ENCODE measurements at places on chromosomes 6 and 20.

- peak; percentile 50 for DNase-seq
Observed at GRCh38 chr20:32189691-32190615, 17.6 kb downstream of the PLAGL2 start.

DNA sequence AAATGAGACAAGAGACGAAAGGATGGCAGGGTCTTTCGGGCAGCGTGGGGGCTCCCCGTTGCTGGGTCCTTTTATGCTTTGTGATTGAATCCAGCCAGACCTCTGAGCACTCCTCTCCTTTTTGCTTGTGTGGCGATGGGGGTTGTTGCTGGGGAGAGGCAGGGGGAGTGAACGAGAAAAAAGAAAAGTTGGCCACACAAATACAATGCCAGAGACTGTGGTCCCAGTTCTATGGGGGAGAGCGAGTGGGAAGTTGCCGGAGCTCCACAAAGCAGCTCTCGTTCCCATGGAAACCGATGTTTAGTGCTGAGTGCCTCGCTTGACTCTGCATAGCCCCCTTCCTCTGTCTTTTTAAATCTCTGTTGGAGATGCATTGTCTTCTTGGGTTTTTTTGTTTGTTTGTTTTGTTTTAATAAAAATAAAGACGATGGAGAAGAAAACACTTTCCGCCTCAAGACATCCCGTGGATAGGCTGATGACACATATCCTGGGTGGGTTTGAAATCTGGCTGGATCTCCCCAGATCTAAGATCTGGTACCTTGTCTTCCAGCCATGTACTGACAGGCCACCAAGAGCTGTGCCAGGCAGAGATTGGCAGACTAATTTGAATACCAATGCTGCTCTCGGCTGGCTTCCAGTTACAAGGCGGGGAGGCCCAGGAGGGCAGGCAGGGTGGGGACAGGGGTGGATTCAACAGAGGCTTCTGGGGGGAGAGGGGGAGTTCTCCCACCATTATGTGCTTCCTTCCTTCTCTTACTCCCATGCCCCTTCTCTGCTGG, 529.3 kb downstream of the QKI start:
- peak; percentile 47 for DNase-seq

- no peak for DNase-seq
Observed at GRCh38 chr6:154506582-154506981, 3.9 kb downstream of the CNKSR3 start.

DNA sequence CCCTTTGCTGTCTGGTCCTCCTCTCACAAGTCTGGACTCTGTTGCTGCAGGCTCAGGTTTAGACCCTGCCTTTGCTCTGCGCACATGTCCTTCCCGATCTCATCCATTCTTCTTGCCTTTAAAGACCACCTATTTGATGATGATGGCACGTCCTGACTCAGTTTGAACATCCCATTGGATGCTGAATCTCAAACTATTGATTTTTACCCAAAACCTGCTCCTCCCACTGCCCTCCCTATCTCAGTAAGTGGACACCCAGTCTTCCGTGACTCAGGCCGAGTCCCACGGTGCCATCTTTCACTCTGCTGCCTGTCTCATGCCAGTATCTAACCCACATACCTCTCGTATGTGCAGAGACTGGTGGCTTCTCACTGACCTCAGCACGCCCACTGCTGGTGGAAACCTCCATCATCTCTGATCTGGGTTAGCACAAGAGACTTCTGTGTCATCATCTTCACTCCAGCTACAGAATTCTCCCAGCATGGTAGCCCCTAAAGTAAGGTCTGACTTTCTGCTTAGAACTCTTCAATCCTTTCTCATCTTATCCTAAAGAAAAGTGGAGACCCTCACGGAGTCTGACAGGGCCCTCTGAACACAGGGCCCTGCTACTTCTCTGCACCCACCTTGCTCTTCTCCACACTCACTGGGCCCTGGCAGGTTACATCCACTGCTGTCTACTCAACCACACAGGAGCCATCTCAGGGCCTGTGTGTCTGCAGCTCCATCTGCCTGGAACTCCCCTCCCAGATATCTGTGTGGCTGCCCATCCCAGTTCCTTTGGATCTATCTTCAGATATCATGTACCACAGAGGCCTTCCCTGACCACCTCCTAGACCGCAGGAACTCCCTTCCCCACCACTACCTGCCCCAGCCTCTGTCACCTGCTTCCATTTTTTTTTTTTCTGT, 387.1 kb upstream of the AGPAT4 start:
- DNase-seq, result no peak

DNA sequence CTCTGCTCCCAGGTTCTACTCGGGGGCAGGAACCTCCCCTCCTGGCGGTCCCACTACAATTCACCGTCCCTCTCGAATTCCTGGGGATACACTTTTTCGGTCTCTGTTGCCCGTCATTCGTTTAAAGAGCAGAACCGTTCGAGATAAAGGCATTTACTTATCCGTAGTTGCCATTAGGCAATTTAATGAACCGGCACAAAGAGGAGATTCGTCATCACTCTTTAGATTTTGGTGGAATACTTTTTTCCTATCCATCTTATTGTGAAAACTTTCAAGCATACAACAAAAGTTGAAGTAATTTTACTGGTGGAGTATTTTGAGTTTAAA, 1.2 kb upstream of the CD24 start:
- peak; percentile 6 for DNase-seq

DNA sequence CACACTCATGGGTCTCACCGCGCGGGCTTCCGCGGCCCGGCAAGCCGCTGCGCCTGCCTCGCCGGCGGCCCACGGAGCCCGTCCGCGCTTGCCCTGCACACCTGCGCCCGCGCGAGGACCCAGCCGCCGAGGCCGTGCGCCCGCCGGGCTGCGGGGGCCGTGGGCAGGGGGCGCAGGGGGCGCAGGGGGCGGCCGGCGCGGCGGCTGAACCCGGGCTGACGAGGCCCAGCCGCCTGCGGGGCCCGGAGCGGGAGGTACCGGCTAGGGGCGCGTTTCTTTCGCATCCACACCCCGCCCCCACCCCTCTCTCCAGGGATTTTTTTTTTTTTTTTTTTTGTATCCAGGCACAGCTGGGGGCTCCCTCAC, 43.8 kb upstream of the OSTM1 start:
- no peak for DNase-seq

DNA sequence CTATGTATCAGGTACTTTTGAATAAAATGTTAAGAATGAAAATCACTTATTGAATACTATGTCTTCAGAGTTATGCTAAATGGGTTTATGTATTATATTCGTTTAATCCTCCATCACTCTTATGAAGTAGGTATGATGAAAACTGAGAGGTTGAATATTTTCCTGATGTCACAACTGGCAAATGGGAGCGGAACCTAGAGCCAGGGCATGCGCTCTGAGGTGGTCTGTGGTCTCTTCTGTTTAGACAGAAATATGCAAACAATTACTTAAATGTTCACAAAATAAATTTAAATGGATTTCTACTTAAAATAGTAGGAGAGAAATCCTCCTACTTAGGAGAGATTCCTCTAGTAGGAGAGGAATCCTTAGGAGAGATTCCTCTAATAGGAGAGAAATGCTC, 21.3 kb upstream of the UTRN start:
- DNase-seq, result peak; percentile 21

GRCh38 chr20:58389968-58390658, 1.1 kb downstream of the VAPB start:
- DNase-seq, result no peak

- peak; percentile 30 for DNase-seq
Observed at GRCh38 chr6:127207591-127208120, 59.0 kb upstream of the RNF146 start.

DNA sequence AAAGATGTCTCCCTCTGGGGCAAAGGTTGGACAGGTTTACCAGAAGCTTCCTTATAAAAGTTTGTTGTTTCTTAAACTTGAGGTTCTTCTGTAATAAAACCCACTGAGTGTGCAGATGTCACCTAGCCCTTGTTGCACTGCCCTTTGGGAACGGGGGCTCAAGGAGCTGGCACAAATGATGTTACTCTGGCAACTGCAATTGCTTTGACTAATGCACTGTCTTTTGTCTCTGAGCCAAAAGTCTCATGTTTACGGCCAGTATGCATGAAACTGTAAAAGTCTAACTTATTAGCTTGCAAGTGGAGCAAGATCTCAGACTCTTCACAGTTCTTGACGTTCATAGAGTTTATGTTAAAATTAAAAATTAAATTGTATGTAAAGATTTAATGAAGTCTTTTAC, 655.7 kb downstream of the EPHA7 start:
- no peak for DNase-seq

DNA sequence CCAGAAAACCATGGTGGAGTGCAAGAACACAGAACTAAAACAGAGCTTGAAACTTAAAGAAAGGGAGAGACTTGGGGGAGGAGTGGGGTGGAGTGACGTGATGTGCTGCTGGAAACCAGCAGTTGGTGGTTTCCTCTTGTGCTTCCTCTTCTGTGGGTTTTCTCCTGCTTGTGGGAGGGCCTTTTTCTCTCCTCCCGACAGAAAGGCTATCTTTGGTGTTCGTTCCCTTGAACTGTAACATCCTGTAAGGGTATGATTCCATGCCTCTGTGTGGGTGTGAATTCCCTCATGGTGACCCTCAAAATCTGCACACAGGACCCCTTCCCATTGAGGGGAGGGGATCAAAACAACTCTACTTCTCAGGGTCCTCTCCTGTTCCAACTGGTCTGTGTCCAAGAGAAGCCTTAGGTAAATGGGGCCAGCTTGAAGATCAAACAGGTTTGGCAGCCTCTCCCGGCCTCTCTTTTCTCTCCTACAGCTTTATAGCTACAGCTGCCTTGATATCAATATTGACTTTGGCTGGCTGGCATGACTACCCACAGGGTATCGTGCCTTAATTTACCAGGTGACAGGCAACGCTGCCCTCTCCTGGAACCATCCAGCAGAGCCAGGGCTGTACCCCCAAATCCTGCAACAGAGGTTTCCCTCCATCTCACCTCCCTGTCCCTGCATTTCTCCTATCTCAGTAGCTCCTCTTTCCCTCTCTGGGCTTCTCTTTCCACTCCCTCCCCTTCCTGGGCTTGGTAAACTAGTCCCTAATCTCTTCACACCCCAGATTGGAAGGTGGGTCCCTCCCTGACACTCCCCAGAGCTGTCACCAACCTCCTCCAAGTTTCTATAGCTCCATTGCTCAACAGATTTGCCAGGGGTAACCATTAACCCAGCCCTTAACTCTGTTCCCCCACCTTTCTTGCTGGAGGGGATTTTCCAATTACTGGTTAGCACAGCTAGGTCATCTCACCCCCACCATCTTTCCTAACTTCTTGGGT, 1.5 kb upstream of the MSH5 start:
- peak; percentile 92 for DNase-seq

GRCh38 chr6:3506200-3506599, 49.4 kb upstream of the SLC22A23 start:
- no peak for DNase-seq

DNA sequence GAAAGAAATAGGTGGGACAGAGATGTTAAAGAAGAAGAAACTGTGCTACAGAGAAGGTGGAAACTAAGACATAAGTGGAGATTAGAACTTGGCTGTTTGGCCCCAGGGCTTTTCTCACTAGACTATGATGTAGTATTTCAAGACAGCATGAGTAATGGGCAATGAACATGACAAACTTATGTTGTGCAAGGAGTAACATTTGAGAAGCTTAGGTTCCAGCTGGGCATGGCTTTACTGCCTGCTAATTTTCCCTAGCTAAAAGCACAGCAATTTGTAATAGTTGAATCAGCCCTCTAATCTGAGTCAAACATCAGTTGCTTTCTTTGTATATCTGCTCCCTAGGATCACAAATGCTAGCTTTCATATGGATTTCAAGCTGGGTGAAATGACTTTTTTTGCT, 294.3 kb upstream of the BMP2 start:
- DNase-seq, result no peak

DNA sequence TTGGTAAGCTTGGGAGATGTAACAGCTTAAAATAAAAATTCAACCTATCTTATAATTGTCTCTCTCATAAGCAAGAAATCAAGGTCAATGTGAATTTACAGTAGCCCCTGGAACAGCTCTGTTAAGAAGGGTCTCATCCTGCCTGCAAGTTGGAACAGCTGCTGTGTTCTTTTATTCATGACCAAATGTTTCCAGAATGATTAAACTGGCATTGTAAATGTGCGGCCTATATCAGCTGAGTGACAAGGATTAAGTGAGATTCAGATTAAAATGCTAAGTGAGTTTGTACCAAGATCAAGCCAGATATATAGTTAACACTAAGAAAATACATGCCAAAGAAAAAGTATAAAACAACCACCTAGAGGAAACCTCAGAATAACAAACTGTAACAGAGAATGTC, 45.3 kb upstream of the NRSN1 start:
- no peak for DNase-seq

DNA sequence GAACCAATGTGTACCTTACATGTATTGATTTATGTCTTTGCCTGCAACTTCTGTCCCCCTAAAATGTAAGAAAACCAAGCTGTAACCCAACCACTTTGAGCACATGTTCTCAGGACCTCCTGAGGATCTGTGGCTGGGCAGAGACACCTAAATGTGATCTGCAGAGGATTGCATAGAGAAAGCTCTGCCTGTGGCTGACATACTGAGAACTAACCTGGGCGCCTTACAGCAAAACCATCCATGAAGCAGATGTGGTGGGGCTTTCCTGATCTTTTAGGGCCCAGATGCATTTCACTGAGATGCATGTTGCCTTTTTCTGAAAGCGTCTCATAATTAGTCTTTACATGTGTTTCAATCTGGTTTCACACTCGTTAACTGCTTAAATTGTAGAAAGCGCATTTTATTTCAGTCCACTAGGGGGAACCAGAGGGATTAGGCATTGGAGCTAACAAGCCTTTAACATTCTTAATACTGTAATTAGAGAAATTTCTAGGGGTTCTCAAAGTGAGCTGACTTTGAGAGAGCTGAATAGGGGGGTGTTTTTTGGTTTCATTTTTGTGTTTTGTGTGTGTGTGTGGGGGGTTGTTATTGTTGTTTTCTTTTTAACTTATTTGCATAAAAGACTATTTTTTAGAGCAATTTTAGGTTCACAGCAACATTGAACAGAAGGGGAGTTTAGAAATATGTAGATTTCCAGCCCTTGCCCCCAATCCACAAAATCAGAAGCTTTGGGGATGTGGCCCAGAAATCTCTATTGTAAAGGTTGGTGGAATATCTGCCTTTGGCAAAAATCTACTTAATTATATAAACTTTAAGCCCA, 50.9 kb upstream of the FAM184A start:
- peak; percentile 74 for DNase-seq

GRCh38 chr6:78268591-78269452, 598.5 kb upstream of the IRAK1BP1 start:
- no peak for DNase-seq

- no peak for DNase-seq
Observed at GRCh38 chr6:134205366-134205765, 112.5 kb downstream of the SGK1 start.

All from cardiac muscle cell (in vitro differentiated cells and primary cell).